ENCODE measurements at places on chromosomes 6 and 20.
A peak's percentile ranks its signal among the peaks of the same experiment; 100 is the strongest.

- no peak for DNase-seq
These were observed 85.0 kb upstream of the TOP1 start for GRCh38 chr20:40943591-40943990.

GRCh38 chr20:50107796-50108331, 5.1 kb downstream of the UBE2V1 start:
- DNase-seq, result no peak

- DNase-seq, result no peak
These were observed 12.9 kb upstream of the CEP85L start for GRCh38 chr6:118663993-118664985.

DNA sequence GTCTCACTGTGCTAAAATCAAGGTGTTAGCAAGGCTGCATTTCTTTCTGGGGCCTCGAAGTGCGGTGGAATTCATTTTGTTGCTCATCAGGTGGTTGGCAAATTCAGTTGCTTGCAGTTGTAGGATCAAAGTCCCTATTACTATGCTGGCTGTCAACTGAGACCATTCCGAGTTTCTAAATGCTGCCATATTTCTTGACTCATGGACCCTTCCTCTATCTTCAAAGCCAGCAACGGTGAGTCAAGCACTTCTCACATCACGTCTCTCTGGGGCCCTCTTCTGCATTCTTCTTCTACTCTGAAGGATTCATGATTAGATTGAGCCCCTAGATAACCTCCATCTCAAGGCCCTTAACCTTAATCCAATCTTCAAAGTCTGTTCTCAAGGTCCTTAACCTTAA, 619.7 kb downstream of the HACE1 start:
- no peak for DNase-seq

GRCh38 chr6:217048-217659, 75.1 kb upstream of the DUSP22 start:
- DNase-seq, result no peak

GRCh38 chr20:49713753-49714712, at the start of gene B4GALT5:
TSS of gene B4GALT5 (minus strand) at chr20:49713878. CDS start at chr20:49713690, 188 bp downstream.
- peak; percentile 88 for DNase-seq

GRCh38 chr20:59001449-59002171, 5.4 kb downstream of the CTSZ start:
- DNase-seq, result no peak

DNA sequence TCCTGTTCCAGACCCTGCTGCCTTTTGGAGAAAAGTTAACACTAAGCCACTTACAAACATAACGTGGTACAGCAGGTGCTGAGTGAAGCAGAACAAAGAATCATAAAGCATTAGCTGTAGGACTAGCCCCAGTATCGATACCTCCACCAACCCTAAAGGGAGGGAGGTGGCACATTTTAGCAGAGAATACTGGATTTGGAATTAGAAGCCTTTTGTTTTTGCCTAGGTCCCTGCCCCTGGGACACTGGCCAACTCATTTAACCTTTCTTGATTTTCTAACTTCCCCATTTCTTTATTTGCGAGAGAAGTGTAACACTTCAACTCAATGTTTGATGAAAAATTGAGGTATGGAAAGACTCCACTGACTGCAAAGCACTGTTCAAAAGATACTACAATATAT, 93.5 kb downstream of the B3GAT2 start:
- no peak for DNase-seq

GRCh38 chr20:58719258-58719657, 26.7 kb downstream of the NPEPL1 start:
- DNase-seq, result no peak

GRCh38 chr6:46338131-46338530, 153.1 kb downstream of the RCAN2 start:
- no peak for DNase-seq

DNA sequence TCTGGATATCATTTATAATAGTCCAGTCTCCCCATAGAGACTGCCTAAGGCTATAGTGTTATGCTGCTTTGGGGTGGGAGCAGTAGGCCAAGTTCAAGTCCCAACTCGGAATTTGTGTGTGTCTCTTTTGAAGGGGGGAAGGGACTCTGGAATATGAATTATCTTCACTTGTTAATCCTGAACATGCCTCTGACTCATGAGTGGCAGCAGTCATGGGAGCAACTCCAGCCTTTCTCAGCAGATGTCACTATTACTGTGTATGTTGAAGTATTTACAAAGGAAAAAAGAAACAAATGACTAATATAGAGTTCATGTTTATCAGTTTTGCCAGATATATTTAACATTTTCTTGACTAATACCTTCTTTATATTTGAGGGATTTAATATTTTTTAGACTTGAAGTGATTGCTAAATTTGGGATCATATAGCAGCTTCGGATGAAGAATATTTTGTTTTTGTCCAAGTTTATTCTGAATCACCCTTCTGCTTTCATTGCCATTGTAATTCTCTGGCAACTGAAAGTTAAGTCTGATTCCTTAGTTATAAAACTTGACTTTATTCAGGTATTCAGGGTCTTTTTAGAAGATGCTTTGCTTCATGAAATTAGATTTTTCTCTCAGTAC, 23.4 kb downstream of the FAM217A start:
- DNase-seq, result no peak

- no peak for DNase-seq
These were observed 280.6 kb downstream of the FARS2 start for GRCh38 chr6:5541751-5542432.

DNA sequence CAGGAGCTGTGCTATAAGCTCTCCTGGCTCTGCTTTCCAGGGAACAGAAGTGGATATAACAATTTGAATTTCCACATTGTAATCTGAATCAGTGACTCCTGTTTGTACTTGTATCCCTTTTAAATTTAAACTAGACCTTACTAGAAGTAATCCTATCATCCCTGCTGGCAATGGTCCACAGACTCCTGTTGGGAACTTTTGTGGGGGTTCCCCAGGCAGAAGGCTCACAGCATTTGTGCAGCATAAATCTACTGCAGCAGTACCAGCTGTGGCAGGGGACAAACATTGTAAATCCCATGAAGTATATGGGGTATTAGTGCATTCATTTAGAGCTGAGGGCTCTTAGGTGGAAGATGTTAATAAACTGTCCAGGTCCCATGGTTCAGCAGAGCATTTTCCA, 12.0 kb upstream of the PDCD2 start:
- no peak for DNase-seq

DNA sequence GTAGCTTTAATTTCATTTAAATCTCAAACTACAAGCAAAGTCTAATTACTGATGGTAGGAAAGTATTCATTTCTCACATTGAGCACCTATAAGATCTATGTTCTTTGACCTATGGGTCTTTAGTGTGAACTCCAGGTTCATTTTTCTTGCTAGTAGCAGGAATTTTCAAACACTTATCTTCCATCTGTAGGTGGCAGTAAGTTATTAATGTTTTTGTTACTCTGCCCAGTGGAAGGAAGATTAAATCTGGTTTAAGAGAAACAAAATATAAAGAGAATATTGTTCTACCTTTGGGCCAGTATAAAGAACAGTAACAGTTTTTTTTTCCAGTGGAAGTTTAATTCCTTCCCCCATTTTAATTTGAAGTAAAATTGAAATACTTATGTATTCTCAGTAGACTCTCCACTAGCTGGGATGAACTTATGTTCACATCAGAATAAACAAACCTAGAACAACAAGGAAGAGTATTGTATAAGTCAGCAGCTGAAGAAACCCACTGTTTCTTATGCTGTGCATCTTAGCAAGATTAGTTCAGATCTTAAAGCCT, 328.2 kb downstream of the PHF3 start:
- DNase-seq, result no peak

DNA sequence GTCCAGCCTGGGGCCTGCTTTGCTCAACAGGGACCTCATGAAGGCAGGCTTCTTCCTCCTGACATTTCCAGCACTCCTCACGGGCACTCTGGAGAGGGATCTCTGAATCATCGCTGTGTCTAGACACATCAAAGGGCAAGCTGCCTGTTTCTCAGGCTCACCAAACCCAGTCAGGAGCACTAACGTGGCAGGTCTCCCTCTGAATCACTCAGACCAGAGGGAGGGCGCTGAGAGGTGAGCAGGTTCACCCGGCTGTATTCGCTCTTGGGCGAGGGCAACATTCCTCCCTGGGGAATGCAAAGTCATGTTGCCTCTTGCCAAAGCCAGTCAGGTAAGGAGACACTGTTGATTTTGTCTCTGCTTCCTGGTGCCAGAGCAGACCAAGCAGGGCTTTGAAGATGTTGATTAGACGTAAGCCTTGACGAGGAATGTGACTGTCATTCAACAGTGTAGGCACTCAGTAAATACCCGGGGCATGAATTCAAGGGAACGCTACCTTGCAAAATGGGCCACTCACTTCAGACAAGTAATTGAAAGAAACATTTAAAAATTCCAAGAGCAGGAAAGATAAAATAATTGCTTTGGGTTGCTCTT, 50.1 kb downstream of the CYP24A1 start:
- DNase-seq, result peak; percentile 26

GRCh38 chr6:33249732-33250630, 21.7 kb downstream of the VPS52 start:
- peak; percentile 3 for DNase-seq

- DNase-seq, result no peak
These were observed 59.8 kb upstream of the RREB1 start for GRCh38 chr6:7047966-7048365.

DNA sequence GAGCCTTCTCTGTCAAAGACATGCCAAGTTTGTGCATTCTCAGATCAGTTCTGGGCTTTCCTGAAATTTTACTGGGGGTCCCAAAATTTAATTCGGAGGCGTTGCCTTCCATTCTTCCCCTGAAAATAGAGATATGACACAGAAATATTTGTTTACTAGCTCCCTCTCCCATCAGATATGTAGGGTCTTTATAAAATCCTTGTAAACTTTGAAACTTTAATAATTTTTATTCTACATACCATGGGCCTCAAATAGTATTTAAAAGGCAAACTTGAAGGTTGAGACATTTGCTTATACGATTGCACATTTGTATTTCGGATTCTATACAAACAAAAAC, 54.6 kb downstream of the IL20RA start:
- DNase-seq, result no peak

GRCh38 chr6:84556541-84557335, 207.7 kb downstream of the TBX18 start:
- no peak for DNase-seq

- peak; percentile 9 for DNase-seq
These were observed 246.5 kb downstream of the TBX18 start for GRCh38 chr6:84517741-84518530.

GRCh38 chr20:2283706-2284423, 11.9 kb upstream of the TGM3 start:
- no peak for DNase-seq

DNA sequence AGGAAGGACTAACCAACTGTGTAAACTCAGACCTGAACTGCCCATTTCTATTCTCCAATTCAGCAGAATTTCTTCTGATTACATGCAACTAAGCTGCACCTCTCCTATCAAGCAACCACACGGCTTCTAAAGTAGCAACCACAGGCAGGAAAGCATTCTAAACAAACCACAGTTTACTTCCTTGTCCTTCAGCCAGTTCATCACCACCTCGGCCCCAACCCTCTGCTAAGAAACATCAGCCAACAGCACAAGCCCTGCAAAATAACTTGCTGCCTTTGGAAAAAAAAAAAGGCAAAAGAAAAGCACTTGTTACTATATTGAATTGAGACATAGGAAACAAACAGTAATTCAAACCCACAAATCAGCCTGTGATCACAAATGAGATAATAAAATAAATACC, 140.3 kb downstream of the NFATC2 start:
- DNase-seq, result no peak

DNA sequence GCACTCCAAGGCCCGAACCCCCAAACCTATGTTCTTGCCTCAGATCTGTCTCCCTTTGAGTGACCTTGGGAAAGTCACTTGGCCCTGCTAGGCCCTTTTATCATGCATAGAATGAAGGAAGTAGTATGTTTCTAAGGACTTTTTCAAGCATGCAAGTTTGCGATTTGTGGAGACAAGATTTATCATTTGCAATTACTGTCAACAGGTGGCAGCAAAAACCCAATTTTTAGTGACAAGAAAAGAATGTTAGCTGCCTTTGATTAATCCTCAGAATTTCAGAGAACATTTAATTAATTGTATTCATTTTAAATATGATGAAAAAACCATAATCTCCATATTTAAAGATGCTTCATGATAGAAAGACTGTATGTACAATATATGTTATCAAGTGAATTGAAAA, 28.3 kb upstream of the PREP start:
- DNase-seq, result peak; percentile 9

GRCh38 chr6:82589509-82590206, 226.0 kb downstream of the TPBG start:
- DNase-seq, result no peak

DNA sequence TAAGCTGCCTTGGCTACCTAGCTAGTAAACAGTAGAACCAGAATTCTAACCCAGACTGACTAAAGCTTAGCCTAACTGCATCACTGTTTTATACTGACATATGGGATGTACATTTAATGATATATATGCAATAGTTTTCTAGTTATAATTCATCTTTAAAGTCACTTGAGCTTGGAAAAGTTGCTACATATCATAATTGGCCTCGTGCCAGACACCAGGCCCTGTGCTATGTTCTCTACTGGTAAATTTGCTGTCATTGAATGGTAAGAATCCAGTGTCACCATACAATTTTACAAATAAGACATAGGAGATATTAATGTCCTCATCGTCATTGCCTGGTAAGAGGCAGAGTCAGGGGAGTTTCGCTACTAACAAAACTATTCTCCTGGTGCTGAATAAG, 396.8 kb downstream of the CDKAL1 start:
- no peak for DNase-seq

DNA sequence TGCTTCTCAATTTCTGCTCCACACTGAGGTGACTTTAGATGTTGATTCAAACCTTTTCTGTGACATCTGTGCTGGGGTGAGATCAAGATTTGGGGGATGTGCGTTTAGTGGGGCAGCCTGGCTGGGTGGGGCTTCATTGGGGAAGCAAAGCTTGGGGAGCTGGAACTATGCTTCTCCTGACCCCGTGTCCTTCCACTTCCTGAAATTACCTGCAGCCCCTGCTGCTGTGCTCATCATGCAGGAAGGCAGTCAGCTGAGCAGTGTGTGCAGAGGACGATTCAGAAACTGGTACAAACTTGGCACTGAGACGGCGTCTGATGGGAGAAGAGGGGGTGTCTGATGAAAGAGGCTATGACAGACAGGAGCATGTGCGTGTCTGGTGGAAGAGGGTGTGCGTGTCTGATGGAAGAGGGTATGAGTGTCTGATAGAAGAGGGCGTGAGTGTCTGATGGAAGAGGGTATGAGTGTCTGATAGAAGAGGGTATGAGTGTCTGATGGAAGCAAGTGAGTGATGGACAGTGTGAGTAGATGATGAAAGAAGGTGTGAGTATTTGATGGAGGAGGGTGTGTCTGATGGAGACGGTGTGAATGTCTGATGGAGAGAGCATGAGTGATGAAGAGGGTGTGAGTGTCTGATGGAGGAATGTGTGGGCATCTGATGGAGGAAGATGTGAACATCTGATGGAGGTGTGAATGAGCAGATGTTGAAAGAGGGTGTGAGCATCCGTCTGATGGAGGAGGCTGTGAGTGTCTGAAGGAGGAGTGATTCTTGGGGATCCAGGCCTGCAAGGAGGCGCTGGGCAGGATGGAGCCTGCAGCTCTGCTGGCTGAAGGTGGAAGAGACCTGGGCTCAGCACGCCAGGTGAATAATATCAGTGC, 103.4 kb downstream of the SYCP2 start:
- DNase-seq, result no peak

All from right lung (tissue), 10 donors.